DND-41 (cell line): ENCODE measurements at places on chromosomes 16 and 17.

DNA sequence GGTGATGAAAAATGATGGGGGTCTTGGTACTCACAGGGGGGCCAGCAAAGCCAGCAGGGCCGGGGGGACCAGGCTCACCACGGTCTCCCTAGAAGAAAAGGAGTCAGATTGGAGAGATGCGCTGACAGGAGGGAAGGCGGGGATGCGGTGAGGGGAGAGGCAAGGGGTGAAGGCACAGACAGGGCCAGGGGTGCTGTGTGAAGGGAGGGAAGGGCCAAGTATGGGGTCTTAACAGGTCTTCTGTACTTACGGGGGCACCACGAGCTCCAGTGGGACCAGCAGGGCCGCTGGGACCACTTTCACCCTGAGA, 11.2 kb downstream of the COL1A1 start:
- DNase-seq: no peak

DNA sequence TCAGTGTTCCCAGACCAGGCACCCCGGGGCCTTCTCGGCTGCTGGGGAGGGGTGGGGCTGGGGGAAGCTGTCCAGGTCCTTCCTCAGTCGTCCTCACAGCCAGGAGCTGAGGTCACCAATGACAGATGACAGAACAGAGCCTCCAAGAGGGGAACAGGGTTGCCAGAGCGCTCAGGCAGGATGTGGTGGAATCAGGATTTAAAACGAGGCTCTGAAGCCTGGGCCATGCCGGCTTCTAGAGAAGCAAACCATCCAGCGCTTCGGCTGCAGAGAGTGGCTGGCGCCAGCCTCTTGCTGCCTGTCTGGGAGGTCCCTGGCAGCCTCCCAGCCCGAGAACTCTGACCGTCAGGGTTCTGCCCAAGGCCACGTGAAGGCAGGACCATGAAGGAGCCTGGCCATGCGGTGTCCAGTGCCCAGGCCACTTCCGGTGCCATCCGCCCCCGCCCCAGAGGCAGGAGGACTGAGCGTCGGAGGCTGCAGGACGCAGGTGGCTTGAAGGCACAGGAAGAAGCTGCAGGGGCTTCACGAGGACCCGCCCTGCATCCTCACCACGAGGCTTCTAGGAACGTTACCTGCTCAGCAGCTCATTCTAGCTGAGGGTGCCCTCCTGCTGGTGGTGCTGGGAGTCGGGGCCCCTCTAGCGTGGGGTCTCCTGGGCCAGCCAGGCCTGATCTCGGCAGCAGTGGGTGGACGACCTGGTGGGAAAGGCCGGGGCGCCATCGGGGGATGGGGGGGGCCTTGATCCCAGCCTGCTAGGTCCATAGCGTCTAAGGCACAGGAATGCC, 78.5 kb downstream of the KLHDC4 start:
- DNase-seq: peak; percentile 36

GRCh38 chr17:73396431-73397277, 84.9 kb upstream of the CDC42EP4 start:
- no peak for DNase-seq

DNA sequence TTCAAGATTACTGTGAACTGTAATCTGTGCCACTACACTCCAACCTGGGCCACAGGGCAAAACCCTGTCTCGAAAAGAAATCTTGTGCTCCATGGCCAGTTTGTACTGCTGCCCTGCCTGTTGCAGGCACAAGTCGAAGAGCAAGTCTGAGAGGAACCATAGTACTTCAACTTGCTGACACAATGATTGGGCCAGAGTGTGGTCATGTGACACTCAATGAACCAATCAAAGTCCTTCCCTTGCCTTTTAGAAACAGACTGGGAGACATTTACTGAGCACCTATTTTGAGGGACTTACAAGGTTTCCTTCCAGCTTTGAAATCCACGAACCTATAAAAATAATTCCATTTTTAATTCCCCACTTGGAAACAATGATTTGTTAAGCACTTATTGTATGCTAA, 39.8 kb upstream of the TMC5 start:
- no peak for DNase-seq

DNA sequence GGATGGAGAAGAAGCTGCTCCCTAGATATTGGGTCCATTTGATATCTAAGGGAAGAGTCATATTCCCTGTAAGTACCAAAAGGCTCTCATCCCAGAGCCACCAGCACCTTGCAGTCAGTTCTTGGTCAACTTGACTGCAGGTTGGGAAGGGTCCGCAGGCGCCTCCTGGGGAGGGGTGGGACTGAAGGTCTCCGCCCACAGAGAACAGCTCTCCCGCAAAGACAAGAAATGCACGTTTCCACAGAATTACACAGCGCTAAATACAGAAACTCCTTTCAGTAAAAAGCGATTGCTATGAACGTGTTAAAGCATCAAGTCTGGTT, 864 bp upstream of the CTCF start:
- DNase-seq: no peak

- no peak for DNase-seq
Observed at GRCh38 chr16:4370570-4371356, 885 bp upstream of the VASN start.

- no peak for DNase-seq
Observed at GRCh38 chr16:67736858-67737257, 17.7 kb upstream of the GFOD2 start.

DNA sequence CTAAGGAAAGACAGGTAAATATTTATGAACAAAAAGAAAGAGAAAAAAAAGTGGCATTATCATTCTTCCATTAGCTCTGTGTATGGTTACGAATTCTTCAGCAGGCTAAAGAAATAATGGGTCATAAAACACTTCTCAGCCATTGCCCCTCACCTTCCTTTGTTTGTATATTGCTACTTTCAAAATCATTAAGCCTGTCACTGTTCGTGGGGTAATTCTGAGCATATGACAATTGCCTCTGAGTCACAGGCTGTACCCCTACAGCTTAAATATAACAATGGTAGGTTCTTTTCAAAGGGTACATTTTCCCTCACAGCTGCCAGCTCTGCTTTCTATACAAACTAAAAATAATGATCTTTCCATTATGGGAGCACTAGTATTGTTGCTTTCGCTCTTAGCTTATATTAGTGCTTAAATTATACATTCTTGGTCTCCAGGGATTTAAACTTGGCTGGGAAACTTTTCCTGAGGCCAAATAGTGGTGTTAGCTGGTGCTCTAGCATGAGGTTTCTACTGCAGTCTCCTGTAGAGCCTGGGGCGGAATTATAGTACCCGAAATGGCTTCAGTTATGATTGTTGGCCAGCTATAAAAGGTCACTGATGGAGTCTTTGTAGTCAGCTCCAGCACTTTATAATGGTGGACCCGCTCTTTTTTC, 74.7 kb upstream of the CDH11 start:
- no peak for DNase-seq

- no peak for DNase-seq
Observed at GRCh38 chr17:76267051-76267576, 2.0 kb downstream of the UBALD2 start.

- DNase-seq: no peak
Observed at GRCh38 chr16:27286451-27286850, 17.9 kb upstream of the NSMCE1 start.

GRCh38 chr16:49754495-49755312, 101.2 kb downstream of the ZNF423 start:
- no peak for DNase-seq

DNA sequence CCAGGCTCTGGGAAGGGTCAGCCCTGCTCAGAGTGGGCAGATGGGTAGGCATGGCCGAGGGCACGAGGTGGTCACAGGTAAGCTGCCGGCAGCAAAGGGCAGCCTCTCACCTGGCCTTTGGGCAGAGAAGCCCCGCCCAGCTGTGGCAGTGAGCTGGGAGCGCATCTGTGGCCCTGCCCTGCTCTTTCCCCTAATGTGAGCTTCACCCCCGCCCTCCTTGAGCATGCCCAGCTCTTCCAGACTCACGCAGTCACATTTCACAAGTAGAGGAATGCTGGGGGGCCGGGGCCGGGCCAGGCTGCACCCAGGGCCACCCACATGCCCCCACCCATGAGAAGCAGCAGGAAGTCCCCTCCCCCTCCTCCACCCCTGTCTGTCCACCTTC, 40.7 kb upstream of the SLC38A10 start:
- no peak for DNase-seq

DNA sequence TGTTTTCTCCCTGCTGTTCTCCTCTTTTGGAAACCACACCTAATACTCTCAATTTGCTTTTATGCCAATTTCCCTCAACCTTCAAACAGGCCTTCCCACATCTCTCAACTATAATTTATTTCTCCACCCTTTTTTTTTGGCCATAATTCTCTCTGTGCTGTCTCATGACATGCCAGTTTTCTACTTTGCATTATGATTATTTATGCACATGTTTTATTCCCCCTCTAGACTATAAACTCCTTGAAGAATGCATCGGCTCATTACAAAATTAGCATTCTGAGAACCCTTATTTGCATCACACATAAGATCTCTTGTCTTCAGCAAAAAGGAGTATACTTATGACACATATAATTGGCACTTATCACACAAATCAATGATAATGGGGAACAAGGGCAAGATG, 10.9 kb upstream of the LYRM9 start:
- DNase-seq: no peak

GRCh38 chr16:84532291-84532724, 27.8 kb upstream of the MEAK7 start:
- no peak for DNase-seq

GRCh38 chr17:9948928-9949327, 43.9 kb upstream of the RCVRN start:
- no peak for DNase-seq

DNA sequence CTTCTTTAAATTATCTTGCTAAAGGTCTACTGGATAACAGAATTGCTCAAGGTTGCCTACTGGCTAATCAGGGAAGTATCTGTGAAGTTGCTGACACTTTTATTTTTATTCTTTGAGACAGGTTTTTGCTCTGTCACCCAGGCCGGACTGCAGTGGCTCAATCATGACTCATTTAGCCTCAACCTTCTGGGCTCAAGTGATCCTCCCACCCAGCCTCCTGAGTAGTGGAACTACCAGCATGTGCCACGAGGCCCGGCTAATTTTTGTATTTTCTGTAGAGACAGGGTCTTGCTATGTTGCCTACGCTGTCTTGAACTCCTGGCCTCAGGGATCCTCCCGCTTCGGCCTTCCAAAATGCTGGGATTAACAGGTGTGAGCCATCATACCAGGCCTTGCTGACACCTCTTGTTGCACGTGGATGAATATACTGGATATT, 43.1 kb downstream of the GLG1 start:
- DNase-seq: no peak

DNA sequence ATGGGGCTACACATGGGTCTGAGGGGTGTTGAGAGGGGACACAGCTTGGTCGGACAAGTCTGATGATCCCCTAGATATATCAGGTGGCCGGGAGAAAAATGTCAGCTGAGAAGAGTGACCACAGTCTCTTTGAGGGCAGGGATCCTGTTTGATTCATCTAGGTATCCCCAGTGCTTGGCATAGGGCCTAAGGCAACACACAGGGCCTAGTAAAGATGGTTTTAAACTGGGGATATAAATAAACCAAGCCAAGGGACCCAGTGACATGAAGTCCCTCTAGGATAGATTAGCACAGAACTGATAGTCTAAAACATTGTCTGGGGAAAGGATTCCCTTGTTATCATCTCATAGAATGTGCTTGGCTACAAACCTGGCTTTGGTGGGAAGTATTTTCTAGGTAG, 1.4 kb downstream of the ERCC4 start:
- DNase-seq: no peak
